Stimulated activated CD4-positive, alpha-beta T cell treated with anti-CD3 and anti-CD28 coated beads, TNF-alpha, amount 100 ng/mL, for 24 hours (primary cell): ENCODE measurements at places on chromosomes 4 and X.

GRCh38 chr4:173365359-173365996 lies 5.3 kb upstream of the SAP30 start:
- DNase-seq: no peak

GRCh38 chr4:101086801-101087586 lies 260.3 kb downstream of the PPP3CA start:
- no peak for DNase-seq

- DNase-seq: no peak
These were observed 424.8 kb upstream of the MAD2L1 start for GRCh38 chr4:120491481-120491880.

- DNase-seq: peak; percentile 51
These were observed 3.6 kb downstream of the MAGIX start for GRCh38 chrX:49165901-49166881.

- no peak for DNase-seq
These were observed 53.9 kb upstream of the PDLIM3 start for GRCh38 chr4:185589067-185589836.

DNA sequence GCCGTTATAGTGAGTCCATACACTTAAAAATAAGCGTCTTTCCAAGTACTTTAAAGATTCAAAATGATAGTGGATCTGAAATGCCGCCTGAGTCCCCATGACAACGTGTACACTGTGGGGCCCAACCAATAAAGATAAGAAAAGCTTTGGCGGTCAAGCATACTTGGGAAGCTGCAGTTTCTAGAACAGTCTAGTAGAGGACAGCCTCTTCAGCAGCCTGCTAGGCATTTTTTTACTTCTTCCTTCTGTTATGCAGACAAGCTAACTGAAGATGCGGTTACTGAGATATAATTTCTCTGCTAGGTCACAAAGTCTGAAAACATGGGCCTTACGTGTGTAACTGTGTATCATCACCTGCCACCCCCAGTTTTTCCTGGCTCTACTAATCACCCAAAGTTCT lies 402 bp upstream of the UPRT start:
- no peak for DNase-seq

DNA sequence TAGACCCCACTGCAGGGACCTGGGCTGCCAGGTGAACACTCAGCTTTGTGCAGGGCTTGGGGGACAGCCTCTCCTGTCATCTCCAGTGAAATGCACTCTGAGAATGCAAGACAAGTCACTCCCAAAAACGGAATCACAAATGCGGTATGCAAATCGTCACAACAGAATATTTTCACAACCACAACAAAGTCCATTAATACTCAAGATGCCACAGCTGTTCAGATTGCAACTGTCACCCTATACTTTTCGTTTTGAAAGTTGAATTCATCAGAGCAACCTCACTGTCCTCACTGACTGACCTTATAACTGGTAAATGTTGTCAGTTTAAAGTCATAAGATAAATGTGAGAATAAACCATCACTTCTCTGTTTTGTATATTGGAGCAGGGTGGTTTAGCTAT lies 16.6 kb downstream of the JAKMIP1 start:
- no peak for DNase-seq

DNA sequence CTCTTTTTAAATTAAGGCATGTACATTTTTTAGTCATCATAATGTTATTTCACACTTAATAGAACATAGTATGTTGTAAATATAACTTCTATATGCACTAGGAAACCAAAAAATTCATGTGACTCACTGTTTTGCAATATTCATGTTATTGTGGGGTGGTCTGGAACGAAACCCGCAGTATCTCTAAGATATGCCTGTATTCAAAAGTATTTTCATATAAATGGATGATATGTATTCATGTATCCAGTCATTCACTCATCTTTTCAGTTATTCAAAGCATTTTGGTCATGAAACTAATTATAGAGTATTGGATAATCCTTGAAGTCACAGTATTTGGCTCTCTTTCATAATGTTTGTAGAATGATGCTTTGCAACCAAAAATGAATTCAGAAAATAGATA lies 168.1 kb downstream of the HS6ST2 start:
- DNase-seq: no peak

- peak; percentile 15 for DNase-seq
These were observed 43.7 kb downstream of the DDX3X start for GRCh38 chrX:41377624-41378023.

DNA sequence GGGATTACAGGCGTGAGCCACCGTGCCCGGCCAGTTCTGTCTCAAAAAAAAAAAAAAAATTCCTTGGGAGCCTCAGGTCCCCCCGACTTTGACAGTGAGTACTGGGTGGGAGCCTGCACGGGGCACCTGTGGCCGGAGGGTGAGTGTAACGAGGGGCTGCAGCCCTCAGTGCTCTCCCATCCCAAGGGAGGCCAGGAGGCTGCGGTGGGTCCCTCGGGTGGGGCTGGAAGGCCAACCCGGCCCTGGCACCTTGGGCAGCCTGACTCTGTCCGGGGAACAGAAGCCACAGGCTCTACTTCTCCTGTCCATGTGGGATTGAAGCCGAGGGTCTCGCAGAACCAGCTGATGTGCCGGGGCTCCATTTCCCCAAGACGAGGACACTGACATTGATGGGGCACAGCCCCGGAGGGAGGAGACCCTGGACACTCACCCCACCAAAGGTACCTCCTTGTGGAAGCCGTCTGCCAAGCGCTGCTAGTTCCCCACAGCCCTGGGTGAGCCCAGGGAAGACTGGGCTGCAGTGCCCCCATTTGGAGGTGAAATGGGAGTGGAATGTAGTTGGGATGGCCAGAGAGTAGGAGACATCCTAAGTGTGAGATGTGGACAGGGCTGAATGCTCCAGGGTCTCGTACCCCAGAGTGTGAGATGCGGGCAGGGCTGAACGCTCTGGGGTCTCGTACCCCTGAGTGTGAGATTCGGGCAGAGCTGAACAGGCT lies 2.3 kb upstream of the SLC26A1 start:
- DNase-seq: no peak

DNA sequence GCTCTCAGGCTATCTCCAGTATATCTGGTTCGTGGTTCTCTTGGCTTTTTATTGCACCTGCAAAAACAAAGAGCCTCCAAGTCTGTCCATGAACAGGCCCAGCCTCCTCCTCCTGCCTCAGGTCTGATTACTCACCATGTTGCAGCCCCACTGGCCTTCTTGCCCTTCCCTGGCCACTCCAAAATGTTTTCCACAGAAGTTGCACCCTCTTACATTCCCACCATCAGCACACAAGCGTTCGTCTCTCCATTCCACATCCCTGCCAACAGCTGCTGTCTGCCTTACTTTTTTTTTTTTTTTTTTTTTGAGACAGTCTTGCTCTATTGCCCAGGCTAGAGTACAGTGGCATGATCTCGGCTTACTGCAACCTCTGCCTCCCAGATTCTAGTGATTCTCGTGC lies 86.7 kb downstream of the RFC1 start:
- no peak for DNase-seq

DNA sequence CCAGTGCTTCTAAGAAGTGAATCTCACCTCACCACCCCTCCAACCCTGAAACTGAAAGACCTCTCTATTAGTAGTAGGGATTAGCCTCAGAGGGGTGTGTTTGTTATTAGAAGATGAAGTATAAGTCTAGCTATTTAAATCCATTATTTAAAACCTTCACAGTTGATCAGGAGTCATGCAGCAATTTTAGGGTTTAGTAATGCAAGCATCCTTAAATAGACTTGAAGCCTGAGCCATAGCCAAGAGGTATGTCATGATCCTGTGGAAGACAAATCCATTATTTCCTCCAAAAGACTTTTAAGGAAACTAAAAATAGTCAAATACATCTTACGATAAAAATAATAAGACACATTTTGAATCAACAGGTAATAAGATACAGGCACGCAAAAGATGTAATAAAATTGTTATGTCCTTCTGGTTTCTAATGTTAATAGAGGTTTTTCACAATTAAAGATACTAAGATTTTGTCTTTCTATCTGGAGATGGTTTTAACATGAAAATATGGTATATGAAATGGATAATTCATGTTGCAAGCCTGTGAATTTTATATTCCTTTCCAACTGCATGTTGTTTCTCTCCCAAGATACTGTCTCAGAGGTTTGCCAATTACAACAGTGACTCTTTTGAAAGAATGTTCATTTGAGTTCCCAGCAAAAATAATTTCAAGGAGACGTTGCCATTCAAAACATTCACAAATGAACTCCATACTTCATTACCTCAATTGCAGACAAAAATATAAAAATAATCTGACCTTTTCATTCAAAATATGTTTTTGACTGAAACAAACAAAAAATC lies 68.0 kb downstream of the LUZP4 start:
- DNase-seq: no peak
